ENCODE measurements at places on chromosomes 12 and 14. TPM values are rescaled to one million over a fixed set of nuclear protein-coding genes. Genes with fewer than 3 reads are reported as not detected.

- no peaks in the 10 kb centered on the region for H3K27me3 ChIP-seq
- no peak overlapping the region for H3K4me3 ChIP-seq
- no peak for DNase-seq
- H3K36me3 ChIP-seq = no peaks in the 10 kb centered on the region
Measured at GRCh38 chr12:124442772-124443445, 124.5 kb downstream of the NCOR2 start.

DNA sequence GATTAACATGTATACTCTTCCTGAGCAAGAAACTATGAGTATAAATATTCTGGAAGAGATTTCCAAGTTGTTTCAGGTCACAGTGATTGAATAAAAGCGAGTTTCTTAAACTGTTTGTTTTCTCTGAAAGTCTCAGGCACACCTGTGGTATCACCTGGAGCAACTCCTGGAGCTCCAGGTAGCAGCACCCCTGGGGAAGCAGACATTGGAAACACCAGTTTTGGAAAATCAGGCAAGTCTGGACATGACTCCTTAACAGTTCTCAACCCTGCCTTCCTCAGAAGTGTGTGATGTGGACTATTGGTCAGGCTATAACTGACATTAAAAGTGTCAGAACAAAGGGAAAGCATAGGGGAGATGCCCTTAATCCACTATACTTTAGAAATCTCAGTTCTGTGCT lies 217.6 kb upstream of the CNTN1 start:
- H3K27ac ChIP-seq = no peak overlapping the region
- no peaks in the 10 kb centered on the region for H3K36me3 ChIP-seq
- no peaks in the 10 kb centered on the region for H3K4me1 ChIP-seq
- DNase-seq = no peak

GRCh38 chr14:101627915-101628262 lies 66.6 kb downstream of the DIO3 start:
- no peak for DNase-seq
- H3K27me3 ChIP-seq = no peaks in the 10 kb centered on the region
- no peak overlapping the region for H3K27ac ChIP-seq
- H3K4me1 ChIP-seq = no peaks in the 10 kb centered on the region
- H3K4me3 ChIP-seq = no peak overlapping the region
- no peaks in the 10 kb centered on the region for H3K36me3 ChIP-seq

- H3K27me3 ChIP-seq = no peaks in the 10 kb centered on the region
- H3K4me3 ChIP-seq = no peak overlapping the region
- DNase-seq = no peak
- no peak overlapping the region for H3K27ac ChIP-seq
- H3K36me3 ChIP-seq = no peaks in the 10 kb centered on the region
- H3K4me1 ChIP-seq = no peaks in the 10 kb centered on the region
Measured at GRCh38 chr12:80593766-80594165, 113.7 kb upstream of the MYF6 start.

Gene RAPGEF3
- 8.8 TPM for total RNA-seq
